Activated CD8-positive, alpha-beta T cell treated with anti-CD3 and anti-CD28 coated beads for 36 hours (primary cell): ENCODE measurements at places on chromosomes 5 and 9.

GRCh38 chr9:135971892-135972291 lies 10.7 kb upstream of the UBAC1 start:
- peak; percentile 62 for DNase-seq

- DNase-seq: no peak
Observed at GRCh38 chr9:71895117-71895516, 15.9 kb downstream of the ABHD17B start.

GRCh38 chr9:128625391-128626146 lies 31.1 kb downstream of the DYNC2I2 start:
- DNase-seq: no peak

DNA sequence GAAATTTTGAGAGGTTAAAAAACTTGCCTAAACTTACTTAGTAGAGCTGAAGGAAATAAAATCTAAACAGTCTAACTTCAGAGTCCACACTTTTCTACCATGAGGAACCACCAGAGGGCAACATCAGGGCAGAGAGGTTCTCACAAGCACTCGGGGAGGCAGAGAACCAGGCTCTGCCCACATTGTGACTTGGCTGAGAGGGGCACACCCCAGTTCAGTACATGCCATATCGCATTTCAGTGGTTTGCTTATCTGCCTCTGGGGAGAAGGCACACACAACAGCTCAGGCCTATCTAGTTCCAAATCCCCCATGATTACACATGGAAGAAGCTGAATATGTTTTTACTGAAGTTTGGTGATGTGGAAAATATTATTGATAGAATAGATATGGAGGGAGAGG lies 49.2 kb downstream of the EQTN start:
- peak; percentile 38 for DNase-seq

- DNase-seq: no peak
Observed at GRCh38 chr5:32110111-32110696, 63.9 kb downstream of the GOLPH3 start.

- DNase-seq: peak; percentile 93
Observed at GRCh38 chr5:134526483-134527155, 1.1 kb downstream of the JADE2 start.

DNA sequence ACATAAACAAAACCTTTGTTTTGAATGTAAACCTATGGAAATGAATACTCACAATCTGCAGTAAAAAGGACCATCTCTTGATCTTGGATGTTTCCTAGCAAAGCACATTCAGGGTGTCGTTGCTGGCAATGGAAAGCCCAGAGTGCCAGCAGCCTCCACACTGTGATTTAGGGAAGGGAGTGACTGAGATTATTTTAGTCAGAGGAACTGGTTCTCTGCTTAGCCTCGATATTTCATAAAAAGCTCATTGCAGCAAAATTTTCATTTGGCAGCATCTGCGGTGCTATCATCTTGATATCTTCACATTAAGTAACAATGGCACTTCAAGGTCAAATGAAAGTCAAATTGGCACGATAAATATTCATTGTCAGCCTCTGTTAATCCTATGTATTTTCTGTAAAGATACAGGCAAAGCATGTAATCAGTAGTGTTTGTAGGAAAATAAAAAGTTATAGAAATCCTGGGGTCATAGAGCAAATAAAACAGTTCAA lies 116.0 kb downstream of the MACIR start:
- no peak for DNase-seq

DNA sequence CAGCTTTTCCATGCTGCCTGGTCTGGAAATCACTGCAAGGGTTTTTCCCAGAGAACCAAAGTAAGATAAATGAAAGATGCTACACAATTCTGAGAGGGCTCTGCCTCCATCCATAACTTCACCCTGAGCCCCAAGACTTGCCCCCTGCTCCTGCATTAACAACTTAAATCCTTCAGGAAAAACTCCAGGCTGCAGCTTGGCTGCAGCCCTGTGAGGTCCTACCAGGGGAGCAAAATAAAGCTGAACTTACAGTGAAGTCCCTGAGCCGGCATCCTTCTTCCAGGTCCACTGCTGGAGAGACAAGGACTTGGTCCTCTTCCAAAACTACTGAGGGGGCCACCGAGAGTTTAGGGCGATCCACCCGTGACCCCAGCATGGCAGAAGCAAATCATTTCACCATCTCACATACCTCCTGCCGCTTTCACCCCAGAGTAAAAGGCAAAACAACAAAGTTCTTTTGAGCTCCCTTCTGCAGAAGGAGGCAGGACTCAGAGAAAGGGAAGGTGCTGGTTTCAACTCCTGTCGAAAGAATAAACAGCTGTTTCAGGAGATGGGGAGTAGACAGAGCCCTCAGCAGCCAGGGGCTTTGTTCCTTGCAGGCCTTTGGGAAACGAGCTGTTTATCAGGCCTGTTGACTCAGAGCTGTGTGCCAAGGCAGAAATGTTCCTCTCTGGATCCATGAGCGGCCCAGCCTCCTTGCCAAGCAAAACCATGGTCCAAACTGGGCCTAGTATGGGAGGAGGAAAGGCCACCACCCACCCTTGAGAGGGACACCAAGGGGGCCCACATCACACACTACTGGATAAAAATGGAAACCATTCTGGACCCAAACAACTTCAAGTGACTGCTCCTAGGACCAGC lies 20.6 kb downstream of the GGTA1 start:
- no peak for DNase-seq

DNA sequence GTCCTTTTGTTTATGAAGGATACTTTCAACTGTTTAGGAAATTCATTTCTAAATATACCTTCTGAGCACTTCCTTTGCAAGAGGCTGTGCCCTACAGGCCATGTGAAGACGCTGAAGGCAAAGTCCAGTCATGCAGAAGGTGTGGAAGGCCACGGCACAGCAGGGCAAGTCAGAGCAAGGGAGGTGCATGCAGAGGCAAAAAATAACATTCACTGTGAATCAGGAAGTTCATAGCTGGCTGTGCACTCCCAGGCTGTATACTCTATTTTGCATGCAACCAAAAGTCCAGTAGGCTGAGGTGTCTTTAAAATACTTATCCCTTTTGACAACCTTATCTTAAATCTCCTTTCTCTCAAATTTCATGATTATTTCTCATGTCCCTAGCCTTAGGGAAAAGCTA lies 50.3 kb downstream of the GNAQ start:
- DNase-seq: peak; percentile 39
